ENCODE measurements at places on chromosomes 11 and 22.

DNA sequence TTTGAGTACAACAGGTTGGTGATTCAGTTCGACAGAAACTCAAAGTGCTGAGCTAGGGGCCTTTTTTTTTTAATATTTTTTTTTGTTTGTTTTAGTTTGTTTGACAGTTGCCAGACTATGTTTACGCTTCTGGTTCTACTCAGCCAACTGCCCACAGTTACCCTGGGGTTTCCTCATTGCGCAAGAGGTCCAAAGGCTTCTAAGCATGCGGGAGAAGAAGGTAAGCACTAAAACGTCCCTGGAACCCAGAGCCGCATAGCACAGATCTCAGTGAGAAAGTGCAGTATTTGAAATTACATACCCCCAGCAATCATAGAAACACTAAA is 649 bp downstream of the PRRG4 start:
- DNase-seq: peak; percentile 20

DNA sequence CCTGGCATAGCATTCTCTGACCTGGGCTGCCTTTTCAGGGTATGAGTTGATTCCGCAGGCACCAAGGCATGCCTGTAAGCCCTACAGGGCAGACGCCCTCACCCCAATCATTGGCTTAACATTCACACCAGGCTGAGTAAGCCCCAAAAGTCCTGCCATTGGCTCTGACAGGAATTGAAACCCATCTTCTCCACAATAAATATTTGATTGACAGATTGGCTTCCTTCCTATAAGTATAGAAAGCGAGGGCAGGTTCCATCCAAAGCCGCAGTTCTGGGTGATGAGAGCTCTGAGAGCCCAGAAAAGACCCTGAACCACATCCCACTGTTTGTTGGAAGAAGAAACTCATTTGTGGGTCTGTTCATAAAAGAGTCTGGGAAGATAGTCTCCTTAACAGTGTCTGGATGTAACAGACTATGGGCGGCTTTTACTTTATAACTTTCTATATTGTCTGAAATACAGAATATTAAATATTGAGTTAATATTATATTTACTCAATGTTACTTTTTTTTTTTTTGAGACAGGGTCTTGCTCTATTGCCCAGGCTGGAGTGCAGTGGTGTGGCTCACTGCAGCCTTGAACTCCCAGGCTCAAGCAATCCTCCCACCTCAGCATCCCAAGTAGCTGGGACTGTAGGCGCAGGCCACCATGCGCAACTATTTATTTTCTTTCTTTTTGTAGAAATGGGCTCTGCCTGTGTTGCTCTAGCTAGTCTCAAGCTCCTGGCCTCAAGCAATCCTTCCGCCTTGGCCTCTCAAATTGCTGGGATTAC is 46.8 kb downstream of the FAM83F start:
- DNase-seq: no peak

GRCh38 chr11:92226331-92227229 is 2.0 kb downstream of the FAT3 start:
- peak; percentile 19 for DNase-seq

DNA sequence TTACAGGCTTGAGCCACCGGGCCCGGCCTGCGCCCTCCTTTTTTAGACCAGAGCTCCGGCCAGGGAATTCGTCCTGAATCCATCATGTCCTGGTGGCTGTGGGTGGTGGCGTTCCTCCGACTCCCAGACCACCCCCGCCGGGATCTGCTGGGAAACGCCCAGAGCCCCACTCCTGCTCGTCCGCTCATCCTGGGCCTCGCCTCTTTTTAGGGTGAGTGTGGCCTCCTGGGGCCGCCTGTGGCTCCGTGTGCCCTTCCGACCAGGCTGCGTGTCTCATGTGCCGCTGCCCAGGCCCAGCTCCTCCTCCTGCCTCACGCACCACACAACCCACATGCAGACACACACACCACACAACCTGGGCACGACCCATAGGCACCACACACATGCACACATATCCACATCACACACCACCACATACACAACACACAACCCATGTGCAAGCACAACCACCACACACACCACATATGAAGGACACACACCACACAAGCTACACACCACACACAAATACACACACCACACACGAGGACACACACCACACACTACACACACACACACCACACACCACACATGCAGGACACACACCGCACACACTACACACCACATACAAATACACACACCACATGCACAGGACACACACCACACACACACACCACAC is 946.2 kb downstream of the BRD1 start:
- no peak for DNase-seq

DNA sequence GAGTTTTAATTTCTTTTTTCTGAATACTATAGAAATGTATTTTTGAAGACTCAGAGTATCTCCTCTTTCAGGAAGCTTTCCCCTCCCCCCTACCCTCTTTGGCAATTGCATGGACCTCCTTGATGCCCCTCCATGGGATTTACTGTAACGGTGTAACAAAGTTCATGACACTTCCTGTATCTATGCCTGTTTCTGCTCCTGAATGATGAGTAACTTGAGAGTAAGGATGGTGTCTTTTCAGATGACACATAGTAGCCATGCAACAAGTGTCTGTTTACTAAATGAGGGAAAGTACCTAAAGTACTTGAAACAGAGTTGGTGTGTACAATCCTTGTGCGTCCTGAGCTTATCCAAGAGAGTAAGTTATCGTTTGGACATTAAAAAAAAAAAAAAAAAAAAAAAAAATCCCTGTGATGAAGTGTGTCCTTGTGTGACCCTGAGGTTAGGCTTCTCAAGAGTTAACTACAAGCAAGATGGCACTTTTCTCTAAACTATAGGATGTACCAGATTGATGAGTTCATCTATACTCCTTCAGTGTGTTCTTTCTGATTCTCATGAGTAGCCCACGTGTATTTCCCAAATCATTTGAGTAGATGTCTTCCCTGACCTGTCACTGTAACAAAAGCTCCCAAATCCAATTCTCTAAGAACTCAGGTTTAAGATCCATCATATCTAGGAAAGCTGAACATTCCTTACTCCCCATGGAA is 7.4 kb downstream of the ETS1 start:
- no peak for DNase-seq

GRCh38 chr11:131295986-131296385 is 74.4 kb upstream of the NTM start:
- no peak for DNase-seq

GRCh38 chr11:71298761-71299181 is 46.4 kb upstream of the SHANK2 start:
- DNase-seq: no peak

DNA sequence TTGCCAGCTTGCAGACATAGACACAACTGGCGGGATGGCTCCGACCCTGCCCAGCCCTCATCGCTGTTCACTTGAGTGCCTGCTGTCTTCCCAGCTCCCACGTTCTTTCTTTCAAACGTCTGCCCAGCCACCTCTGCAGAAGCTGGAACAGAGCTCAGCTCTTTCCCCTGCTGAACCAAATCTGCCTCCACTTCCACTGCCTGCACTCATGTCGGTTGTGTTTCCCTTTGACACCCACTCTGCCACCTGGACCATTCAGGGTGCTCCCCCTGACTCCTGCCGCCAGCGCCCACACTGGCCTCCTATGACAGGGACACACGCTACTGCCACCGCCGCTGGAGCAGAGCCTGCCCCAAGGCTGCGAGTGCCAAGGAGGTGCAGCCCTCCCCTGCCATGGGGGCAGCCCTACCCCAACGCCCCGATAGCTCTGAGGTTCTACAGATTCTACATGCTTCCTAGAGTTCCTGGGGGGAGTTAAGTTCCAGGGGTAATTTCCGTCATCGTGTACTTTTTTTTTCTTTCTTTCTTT is 37.9 kb downstream of the TST start:
- no peak for DNase-seq

DNA sequence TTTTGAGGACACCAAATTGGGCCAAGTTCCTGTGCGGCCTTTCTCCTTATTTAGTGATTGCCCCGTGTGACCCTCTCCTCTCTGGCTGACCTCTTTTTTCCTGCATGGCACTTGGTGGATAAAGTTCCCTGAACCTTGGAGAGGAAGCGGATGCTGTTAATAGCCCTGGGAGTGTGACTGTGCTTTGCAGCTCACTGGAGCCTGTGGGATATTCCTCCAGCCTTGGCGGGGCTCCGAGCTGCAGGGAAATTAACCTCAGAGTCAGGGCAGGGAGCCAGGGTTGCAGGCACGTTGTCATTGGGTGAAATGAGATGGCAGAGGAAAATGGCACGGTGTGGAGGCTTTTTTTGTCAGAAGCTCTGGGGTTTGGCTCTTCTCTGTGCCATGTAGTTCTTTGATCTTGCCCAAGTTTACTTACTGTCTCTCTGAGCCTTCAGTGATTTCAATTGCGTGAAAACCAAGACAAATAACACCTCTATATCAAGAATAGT is 965 bp downstream of the OR9Q1 start:
- no peak for DNase-seq

DNA sequence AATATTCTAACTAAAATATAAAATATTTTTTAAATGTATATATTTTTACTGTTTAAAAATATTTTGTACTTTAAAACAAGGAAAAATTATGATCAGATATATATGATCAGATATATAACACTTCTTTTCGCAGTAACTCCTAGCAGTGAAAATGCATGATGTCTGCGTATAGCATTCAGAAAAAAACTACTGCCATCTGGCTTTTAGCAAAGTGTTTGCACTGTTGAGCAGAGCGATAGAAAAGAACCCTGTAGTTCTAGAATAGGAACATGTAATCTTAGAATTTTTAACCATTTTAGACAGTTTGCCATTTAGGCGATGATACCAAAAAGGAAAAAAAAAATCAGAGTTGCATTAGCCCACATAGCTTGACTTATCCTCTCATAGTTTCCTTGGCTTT is 370.4 kb upstream of the ANO3 start:
- DNase-seq: peak; percentile 14

DNA sequence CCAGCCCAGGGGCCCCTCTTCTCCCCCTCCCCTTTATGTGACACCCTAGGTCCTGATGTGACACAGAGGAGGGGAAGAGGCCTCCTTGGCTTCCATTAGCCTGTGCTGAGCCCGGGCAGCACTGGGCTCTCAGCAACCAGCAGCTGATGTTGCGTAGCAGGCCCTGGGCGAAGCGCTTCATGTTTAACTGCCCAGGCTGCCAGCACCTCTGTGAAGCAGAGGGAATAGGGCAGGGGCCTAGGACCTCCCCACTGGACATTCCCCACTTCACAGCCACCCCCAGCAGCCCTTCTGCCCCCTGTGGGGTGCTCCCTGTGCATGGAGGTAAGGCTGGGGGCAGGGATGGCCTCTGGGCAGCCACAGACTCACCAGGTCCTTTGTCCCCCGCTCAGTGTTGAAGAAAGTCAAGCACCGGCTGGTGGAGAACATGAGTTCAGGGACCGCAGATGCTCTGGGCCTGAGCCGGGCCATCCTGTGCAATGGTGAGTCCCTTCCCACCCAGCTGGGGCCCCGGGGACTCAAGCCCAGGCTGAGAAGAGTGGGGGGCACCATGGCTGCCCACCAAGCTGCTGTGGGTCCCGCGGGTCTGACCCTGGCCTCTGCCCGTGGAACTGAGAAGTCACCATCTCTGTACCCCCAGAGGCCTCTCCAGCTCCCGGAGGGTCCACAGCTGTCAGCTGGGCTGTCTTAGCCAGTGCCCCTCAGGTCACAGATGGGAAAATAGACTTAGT is 11.6 kb downstream of the PICK1 start:
- DNase-seq: no peak

DNA sequence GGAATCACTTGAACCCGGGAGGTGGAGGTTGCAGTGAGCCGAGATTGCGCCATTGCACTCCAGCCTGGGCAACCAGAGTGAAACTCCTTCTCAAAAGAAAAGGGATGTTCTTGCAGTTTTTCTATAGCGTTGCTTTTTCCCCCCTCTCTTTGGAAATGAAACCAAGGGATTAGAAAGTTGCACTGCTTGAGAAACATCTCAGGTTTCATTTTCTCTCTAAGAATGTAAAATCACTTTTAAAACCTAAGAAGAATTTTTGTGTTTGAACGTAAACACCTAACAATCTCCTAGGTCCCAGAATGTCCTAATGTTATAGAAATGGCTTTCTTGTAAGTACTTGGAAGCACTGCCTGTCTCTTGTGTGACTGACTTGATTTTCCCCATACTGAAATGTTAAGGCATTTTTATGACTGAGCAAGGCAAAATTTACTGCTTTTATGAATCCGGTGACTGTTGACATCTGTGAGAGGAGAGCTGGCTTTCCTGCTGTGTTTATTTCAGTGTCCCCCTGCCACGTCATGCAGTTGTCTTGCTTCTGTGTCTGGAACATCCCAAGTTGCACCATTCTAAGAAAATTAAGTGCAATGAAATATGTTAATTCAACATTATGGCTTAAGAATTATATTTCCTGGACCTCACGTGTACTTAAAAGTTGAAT is 37.7 kb downstream of the NF2 start:
- peak; percentile 16 for DNase-seq

DNA sequence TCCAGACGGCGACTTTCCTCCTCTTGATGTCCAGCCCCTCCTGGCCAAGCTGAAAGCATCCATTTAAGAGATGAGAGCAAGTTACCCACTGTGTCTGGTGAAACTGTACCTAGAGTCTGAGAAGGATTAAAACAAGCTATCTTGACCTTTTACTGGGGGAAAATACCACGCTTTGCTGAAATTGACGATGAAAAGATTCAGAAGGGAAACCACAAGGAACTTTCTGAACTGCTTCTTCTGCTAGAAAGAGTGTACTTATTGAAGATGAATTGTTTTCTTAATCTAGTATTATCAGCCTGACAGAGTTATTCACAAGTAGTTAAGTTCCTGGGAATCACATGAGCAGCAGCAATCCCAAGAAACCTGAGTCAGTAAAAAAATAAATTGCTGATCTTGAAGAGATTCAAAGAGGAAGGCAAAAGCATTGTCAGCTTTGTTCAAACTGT is 13.1 kb upstream of the MS4A6A start:
- DNase-seq: no peak

GRCh38 chr22:39703928-39704639 is 133.5 kb downstream of the CACNA1I start:
- no peak for DNase-seq

DNA sequence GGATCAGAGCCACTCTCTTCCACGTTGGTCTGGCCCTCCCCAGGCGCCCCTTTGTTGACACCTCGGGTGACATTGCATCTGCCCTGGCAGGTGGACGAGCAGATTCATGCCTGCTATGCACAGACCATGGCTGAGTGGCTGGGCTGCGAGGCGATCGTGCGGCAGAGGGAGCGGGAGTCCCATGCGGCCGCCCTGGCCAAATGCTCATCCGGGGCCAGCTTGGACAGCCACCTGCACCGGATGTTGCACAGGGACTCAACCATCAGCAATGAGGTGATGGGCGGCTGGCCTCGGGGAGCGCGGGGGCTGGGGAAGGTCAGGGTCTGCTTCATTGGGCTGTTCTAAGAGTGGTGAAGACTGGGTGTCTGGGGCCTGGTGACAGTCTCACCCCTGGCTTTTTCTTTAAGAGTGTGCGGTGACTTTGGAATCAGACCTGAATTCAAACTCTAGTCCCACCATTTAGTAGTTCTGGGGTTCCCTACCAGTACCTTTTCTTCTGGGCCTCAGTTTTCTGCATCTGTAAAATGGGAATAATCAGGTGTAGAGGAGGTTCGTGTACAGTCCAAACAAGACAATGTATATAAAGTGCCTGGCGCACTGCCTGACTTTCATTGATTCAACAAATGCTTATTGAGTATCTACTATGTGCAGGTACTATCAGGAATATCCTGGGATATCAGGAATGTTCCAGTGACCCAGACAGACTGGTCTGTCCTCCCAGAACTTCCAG is 53.0 kb downstream of the LHFPL7 start:
- no peak for DNase-seq
